ENCODE measurements at places on chromosomes 1 and 21.

- no peak for DNase-seq
These were observed 10.9 kb downstream of the H3-3A start for GRCh38 chr1:226073184-226073950.

GRCh38 chr1:83761167-83762038 lies 237.5 kb downstream of the TTLL7 start:
- peak; percentile 69 for DNase-seq

- DNase-seq: no peak
These were observed 15.7 kb downstream of the RNF19B start for GRCh38 chr1:32948905-32949304.

GRCh38 chr1:246724731-246725095 lies 504 bp downstream of the SCCPDH start:
- peak; percentile 49 for DNase-seq

- no peak for DNase-seq
These were observed 267.9 kb downstream of the PTPRU start for GRCh38 chr1:29504196-29504595.

- DNase-seq: peak; percentile 75
These were observed at the start of gene TRPM2 for GRCh38 chr21:44353191-44353970. Gene TRPM2 (plus strand): TSS chr21:44353621. CDS start chr21:44353701, 80 bp downstream.

GRCh38 chr1:43405219-43405875 lies 15.6 kb downstream of the SZT2 start:
- DNase-seq: no peak

DNA sequence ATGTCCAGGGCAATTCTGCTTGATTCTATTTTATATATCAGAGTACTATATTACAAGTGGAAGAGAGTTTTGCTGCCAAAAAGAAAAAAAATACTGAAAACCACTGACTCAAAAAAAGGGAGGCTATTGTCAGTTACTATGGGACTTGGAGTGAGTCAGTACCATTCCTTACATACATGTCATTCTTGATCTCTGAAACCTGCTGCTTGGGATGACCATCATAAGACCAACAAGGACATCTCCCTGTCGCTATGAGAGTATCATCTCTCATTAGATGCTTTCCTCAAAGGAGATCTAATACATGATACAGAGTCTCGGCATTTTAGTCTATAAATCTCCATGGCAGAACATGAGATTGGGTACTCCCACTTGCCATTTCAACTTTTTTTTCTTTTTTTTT lies 11.8 kb upstream of the INPP5B start:
- no peak for DNase-seq

- DNase-seq: peak; percentile 91
These were observed 73.4 kb downstream of the PIK3CD start for GRCh38 chr1:9724706-9725476.

GRCh38 chr21:16117851-16118590 lies 388.2 kb downstream of the USP25 start:
- DNase-seq: no peak

DNA sequence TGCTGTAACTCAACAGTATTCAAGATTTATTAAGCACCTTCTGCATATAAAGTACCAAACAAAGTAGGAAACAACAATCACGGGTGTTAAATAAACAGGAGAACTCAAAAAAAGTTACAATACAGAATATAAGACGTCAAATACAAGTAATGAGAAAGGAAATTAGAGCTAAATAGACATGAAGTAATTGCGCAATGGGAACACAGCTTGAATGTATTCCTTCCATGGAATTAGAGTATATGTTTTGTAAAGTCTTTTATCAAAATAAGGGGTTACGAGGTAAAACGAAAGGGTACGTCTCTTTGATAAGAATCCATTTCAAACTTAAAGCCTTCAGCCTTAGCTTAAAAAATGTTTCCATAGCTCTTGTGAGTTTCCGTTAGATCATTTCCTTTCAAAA lies 109.1 kb downstream of the SPATA6 start:
- no peak for DNase-seq

DNA sequence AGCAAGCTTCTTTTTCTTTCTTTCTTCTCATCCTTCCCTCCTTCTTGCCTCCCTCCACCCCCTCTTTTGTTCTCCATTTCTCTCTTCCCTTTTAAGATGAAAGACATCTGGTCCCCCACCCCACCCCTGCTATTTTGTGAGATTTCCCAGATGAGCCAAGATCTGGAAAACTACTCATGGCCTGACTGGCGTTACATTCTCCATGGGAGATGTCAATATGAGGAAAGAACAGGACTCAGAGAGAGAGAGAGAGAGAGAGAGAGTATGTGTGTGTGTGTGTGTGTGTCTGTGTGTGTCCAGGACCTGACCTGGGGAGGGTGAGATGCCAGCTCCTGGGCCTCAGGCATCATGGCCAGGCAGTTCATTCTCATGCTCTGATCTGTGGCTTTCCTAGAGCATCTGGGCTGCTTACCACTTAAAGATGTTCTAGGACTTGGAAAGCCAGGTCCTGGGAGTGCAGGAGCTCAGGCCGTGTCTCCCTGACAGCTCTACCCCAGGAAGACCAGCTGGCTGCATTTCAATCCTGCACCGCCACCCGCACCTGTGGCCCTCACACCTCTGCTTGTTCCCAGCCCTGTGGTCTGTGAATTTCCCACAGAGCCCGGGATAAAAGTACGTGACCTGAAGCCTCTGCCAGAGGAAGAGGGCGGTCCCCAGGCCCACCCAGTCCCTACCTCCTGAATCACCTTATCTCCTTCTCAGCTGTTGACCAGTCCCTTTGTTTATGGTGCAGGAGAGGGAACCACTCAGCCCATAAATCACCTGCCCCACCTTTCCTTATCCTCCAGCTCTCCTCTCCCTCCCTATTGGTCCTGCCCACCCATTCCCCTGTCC lies 3.2 kb upstream of the BEST4 start:
- no peak for DNase-seq

GRCh38 chr1:232249861-232250777 lies 379.8 kb downstream of the SIPA1L2 start:
- no peak for DNase-seq

DNA sequence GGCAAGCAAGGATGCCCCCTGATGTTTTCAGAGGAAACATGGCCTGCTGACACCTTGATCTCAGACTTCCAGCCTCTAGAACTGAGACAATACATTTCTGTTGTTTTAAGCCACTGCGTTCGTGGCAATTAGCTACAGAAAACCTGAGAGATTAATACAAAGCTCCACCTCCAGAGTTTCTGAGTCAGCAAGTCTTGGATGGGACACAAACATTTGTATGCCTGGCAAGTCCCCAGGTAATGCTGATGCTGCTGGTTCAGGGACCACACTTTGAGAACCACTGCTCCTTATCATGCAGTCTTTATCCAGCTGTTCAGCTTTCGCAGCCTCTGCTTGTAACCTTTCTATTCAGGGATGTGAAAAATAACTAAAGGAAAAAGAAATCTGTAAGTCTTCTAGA lies 565.7 kb upstream of the PLXNA2 start:
- no peak for DNase-seq

- DNase-seq: no peak
These were observed 12.4 kb downstream of the SKI start for GRCh38 chr1:2240270-2241156.

DNA sequence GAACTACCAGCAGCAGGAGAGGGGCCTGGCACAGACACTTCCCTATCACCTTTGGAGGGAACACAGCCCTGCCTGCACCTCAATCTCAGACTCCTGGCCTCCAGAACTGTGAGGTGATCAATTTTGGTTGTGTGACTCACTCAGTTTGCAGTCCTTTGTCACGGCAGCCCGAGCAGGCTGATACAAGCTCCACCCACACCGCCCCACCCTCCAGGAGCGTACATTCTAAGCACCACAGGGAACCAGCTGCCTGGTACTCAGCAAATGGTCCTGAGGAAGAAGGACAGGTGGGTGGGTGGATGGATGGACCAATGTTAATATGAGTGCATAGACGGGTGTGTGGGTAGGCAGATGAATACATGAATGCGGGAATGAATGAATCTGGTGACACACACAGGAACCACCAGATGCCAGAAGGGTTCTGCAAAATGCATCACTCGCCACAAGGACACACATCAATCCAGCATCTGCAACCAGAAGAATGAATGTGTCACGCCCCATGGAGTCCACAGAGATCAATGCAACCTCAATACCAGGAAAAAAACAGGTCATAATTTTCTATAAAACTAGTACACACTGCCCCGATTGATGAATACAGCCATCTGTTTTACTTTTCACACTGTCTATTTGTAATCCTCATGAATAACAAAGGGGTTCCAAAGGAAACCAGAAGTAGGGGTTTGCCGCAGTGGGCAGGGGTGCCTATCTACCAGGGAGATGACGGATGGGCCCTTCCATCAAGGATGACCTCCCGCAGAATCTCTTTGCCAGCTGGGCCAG lies 284.5 kb downstream of the NPHP4 start:
- no peak for DNase-seq

- no peak for DNase-seq
These were observed 108.7 kb upstream of the IGSF21 start for GRCh38 chr1:17998889-17999288.

GRCh38 chr1:184253921-184254320 lies 132.9 kb upstream of the C1orf21 start:
- DNase-seq: no peak

DNA sequence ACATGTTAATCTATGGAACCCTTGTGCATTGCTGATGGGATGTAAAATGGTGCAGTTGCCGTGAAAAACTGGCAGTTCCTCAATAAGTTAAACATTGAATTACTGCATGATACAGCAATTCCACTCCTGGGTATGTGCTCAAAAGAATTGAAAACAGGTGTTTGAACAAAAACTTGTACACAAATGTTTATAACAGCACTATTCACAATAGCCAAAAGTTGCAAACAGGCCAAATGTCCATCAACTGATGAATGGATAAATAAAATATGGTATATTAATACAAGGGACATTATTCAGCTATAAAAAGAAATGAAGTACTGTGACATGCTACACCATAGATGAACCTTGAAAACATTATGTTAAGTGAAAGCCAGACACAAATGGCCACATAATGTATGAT lies 17.7 kb upstream of the SRSF10 start:
- DNase-seq: no peak

DNA sequence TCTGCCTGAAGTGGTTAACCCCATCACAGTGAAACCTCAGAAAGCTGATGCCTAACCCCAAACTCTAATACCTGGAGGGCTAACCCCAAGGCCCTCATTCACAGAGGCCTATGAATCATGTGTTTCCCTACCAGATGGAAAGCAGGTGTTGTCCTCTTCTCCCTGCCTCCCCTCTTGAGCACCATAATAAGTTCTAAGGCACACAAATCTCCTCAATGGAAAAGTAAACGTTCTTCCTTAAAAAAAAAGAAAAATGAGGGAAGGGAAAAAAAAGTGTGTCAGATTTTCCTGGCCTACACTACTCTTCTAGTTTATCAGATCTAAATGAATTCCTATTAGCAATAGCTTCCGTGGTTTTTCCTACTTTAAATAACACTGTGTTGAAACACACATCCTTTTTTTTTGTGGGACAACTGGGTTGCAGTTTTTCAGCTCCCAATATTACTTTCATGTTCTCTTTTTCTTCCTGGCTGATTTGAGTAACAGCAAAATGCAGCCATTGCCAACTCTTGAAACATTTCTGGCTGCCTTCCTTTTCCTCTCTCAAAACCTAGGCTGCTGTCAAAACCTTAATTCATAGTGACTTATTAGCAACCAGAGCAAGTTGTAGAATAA lies 43.2 kb downstream of the SLC44A3 start:
- DNase-seq: no peak

GRCh38 chr1:155107309-155108264 lies 20.1 kb upstream of the EFNA1 start:
- no peak for DNase-seq

- no peak for DNase-seq
These were observed 6.5 kb upstream of the MFAP2 start for GRCh38 chr1:16986962-16987361.

DNA sequence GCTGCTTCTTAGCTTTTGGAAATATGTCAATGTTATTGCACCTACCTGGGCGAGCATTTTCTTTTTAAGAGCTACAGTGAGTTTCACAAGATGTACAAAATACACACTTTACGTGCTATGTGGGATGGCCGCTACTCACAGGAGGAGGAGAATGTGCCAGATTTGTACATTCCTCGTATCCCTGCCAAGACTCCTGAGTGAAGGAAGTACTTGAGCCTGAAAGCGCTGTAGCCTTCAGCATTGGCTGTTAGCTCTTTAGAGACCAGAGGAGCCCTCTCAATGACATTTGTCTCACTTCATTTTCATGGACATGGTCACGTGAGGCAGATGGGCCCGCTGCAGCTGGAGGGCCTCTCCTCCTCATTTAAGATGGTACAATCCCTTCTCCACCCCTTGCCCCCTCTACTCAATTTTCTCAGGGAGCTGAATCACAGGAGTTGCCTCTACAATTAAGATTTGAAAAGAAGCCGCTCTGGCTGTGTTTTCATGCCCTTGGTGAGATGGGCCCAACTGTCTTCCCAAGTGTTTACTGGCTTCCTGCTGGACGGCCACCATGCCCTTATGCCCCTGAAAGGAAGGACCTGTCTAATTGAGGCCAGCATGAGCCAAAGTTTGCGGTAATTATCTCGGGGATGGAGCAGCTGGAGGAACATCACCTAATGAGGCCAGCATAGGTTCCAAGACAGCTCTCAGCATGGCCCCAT lies 442.6 kb downstream of the PRDM2 start:
- no peak for DNase-seq

GRCh38 chr1:20343149-20343937 lies 52.7 kb downstream of the VWA5B1 start:
- DNase-seq: peak; percentile 83

DNA sequence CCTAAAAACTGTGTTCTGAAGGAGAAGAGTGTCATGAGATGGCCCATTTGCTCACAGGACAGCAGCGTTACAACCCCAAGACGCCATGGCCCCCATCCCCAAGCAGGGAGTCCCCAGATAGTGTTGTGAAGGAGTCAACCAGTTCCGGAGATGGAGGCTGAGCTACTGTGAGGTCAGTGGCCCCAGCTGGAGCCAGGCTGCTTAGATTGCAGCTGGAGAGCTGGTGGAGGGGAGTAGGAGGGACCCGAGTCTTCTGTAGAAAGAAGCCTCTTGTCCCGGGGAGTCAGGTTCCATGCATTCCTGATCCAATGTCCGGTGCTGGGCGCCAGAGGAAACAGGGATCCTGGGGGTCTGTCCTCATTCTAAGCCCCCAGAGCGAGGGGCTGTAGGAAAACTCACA lies 93.5 kb upstream of the SIM2 start:
- DNase-seq: no peak

GRCh38 chr21:37363936-37364335 lies 2.6 kb upstream of the DYRK1A start:
- no peak for DNase-seq

DNA sequence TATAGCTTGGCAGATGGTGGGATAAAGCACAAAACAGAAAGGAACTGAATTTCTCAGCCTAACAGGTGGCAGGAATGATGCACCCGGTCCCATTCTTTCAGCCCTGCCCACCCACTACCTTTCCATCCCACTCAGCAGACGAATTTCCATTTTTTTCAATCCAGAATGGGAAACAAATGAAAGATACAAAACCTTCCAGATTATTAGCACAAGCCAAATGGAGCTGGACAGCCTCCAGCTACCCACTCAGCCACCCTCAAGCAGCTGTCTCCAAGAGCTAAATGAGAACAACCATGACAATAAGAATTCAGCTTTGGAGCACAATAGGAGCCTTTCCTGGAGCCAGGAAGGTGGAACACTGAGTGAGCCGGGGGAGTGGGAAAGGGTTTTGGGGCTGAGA lies 96.3 kb upstream of the ST6GALNAC5 start:
- no peak for DNase-seq
